Activated CD4-positive, alpha-beta T cell treated with anti-CD3 and anti-CD28 coated beads, Interleukin-2, Interleukin-4, amounts not matched to agents 100 ng/mL and 50 ng/mL, durations not matched to agents 16 hours and 8 hours (primary cell): ENCODE measurements at places on chromosomes 1 and 21.

- DNase-seq: no peak
Measured at GRCh38 chr21:15407585-15407984, 322.2 kb upstream of the USP25 start.

- peak; percentile 94 for DNase-seq
Measured at GRCh38 chr1:101238681-101239094, 1.9 kb downstream of the S1PR1 start.

- DNase-seq: no peak
Measured at GRCh38 chr1:160328184-160328583, 14.9 kb downstream of the COPA start.

DNA sequence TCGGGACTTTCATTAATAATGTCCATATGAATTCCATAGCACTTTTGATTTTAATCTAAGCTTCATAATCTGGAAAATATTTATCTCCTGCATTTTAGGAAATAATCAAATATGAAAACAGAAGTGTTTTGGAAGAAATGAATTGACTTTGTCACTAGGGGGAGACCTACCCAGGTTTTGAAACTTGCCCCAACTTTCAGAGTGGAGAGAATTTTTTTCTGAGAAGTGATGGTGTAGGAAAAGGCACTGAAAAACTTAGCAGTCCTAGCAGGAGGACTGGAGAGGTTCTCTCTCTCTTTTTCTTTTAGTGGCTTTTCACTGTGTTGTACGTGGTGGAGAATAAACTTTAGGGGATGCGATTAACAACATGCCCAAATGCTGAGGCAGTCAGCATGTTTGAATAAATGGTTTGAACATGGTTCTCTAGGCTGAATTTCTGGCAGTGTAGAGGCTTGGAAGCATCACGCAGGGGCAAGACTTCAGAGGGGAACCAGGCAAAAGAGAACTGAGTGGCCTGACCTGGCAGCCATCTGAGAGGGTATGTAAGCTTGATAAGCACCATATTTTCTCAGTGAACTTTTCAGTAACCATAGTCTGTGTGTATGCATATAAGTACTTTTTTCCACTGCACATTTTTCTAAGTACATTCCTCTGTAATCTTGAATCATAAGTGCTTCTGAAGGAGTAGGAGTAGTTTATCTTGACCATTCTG, 68.3 kb upstream of the NEK7 start:
- peak; percentile 47 for DNase-seq

- DNase-seq: no peak
Measured at GRCh38 chr1:68321084-68321685, 88.9 kb upstream of the WLS start.

- no peak for DNase-seq
Measured at GRCh38 chr1:40784771-40785151, 1.2 kb downstream of the KCNQ4 start.
